ENCODE measurements at places on chromosomes 5 and 9.

DNA sequence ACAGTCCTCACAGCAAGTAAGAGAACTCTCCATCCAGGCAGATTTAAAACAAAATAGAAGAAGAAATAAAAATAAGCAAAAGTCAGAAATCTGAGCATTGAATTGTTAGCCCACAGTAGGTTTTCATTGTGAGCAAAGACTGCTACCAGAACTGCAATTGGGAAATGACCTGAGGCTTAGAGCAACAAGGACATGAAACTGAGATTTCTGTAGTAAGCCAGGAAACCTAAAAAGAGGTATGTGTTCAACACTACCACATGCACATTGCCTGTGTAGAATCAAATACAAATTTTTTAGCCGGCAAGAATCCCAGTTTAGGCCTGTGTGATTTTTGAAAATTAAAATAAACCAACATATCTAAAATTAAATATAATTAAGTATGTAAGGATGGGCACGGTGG lies 928.4 kb upstream of the WWC1 start:
- DNase-seq, result no peak

GRCh38 chr5:133404724-133405123 lies 207.6 kb downstream of the FSTL4 start:
- DNase-seq, result no peak

DNA sequence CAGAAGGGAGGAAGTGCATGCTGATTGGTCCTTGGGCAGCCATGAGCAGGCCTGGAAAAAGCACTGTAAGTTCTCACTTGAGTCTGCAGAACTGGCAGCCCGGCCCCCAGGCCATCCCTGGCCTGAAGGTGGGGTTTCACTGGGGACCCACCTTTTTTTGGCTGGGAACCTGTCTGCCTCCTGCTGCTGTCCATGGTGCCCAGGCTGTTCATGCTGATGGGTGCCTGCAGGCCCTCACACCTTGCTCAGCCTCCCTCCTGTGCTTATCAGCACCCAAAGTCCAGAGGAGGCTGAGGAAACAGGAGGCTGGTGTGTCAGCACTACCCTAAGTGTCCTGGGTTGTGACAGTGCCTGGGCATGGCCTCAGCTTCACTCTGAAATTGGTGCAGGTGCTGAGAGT lies 134.4 kb upstream of the SPRY4 start:
- DNase-seq, result no peak

DNA sequence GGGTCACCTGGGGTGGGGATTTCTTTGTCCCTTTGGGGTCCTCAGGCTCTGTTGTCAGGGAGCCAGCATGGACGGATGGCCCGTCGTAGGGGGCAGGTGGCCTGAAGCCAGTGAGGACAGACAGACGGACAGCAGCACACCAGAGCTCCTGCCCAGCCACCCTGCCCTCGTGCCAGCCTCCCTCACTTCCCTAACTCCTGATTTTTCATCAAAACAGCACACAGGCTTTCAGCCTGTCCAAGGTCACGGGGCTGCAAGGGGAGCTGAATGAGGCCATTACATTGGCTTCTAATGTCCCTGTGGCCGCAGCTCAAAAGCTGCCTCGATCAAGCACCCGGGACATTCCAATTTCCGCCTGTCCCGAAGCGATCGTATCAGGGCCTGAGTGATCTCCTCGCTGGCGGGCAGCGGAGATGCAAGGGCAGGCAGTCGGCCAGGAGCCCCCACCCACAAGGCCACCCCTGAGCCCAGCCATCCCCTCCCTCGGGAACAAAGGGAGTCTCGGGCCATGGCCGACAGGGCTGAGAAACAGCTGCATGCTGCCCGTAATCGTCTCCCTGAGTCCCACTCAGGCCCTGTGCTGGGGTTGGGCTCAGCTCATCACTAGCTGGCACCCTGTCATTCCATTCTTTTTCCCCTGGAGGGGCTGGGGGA lies 50.5 kb upstream of the RNU6ATAC start:
- no peak for DNase-seq

DNA sequence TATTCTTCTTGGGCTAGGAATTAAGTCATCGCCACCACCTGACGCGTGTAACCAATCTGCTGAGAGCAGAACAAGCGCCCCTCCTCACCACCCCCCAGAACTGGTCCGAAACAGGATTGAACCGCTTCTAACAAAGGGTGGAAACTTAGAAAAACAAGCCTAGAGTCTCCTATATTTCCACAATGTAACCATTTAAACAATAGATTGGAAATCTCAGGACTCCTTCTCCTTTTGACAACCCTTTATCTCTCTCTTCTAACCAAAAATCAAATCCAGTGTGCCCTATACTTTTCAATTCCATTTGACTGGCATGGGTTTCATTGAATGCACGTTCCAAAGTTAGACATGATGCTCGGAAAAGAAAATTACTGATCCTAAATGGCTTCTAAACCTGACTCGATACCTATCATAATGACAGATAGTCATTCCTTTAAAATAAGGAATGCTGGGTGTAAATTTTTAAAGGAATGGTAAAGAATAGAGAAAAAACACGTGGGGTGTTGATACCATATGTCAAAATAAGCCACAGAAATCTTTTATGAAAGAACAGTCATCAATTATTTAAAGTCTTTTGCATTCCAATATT lies 1.2 kb downstream of the ARRDC3 start:
- DNase-seq, result peak; percentile 72

DNA sequence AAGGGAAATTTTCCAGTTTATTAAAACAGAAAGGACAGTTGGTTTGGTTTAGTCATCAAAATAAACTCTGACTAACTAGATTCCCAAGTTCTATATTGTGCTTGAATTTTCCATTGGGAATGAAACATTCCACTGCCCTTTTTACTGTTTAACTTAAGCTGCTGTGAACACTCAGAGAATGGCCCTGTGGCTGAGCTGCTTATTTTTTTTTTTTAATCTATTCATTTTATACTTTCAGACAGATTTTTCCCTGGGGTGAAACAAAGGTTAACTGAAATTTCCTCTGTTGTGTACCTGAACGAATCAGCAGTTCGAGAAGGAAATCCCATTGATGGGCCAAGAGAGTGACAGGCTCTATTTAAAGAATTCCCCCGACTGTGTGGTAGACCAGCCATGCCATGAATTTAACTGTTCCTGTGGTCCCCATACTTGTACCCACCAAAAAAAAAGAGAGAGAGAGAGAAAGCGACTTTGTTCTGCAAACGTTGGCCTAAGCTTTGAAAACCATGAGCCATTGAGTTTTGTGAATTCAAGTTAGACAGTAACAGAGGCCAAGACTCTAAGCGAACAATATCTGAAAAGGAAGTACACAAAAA lies 138.7 kb upstream of the GRHPR start:
- peak; percentile 38 for DNase-seq

- no peak for DNase-seq
Measured at GRCh38 chr5:34022121-34022705, 14.4 kb upstream of the AMACR start.

DNA sequence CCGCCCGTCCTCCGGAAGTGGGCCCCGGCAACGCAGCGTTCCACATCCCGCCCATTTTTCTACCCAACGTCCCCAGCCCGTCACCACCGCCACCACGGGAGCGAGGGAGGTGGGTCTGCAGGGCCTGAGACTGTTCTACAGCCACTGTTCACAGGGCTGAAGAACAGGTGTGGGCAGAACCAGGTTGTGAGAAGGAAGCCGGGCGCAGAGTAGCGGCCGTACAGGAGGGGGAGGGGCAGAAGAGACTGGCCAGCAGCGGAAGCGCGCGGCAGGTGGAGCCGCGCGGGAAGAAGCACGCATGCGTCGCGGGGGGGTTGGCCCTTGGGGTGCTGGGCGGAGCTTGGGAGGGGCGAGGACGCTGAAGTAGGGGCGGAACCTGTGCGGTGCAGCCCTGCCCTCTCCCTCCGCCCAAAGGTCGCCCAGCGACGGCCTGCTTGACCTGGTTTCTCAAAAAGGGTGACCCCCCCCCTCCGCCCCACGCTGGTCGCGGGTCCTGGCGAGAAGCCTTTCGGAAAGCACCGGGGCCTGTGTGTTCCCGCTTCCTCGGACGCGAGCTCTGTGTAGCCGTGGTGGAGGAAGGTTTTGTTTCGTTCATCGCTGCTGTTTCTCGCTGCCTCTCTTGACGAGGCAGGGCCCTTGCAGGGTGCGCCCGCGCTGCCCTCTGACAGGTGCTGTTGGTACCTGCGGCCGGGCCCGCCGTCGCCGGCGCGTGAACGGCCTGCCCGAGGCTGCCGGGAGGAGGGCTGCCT lies 7.8 kb upstream of the MGAT1 start:
- peak; percentile 73 for DNase-seq

All from astrocyte of the cerebellum (primary cell).